ENCODE measurements at places on chromosomes 6 and 20.

GRCh38 chr6:43749461-43749860 is 20.6 kb upstream of the VEGFA start:
- no peak for DNase-seq

DNA sequence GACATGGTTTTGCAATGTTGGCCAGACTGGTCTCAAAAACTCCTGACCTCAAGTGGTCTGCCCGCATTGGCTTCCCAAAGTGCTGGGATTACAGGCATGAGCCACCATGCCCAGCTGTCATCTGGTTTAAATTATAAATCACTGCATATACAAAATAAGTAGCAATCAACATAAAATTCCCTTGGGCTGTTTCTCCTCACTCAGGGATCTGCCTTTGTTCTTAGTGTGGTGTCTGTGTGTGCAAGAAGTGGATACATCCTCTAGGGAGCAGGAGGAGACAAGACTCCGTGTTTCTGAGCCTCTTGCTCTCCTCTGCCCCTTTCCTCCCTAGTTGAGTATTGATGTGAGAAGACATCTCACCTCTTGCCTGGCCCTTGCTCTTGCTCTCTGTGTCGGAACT is 65.2 kb upstream of the ADGRF4 start:
- peak; percentile 48 for DNase-seq

DNA sequence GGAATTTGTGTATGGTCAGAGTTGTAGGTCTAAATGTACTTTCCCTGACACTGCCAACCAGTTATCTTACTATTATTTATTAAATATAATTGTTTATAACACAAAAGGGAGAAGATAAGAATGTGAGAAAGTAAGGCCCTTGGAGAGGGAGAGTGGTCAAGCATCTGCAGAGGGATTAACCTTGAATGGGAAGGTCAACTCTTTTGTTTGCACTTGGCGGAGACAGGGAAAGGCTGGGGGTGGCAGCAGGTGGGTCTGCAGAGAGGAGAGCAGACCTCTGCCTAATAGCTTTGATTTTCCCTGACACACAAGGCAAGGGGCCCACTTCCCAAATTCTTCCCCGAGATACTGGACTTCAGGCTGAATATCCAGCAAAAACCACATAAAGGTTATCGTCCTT is 4.2 kb downstream of the LRP11 start:
- DNase-seq = no peak

DNA sequence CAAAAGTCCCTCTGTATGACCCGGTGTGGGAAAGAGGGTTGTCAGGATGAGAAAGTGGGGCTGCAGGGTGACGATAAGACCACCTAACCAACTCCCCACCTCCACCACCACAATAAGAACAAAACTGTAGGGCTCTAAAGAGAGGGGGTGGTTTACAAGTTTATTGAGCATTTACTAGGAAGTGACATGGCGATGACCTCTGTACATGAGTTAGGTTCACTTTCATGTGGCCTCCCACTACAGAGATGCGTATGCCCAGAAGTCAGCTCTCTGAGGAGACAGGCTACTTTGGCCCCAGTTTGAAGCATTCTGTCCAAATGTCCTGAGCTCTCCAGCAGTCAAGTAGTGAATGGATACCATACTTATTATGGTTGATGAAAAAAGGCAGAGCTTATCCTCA is 28.7 kb upstream of the PI16 start:
- no peak for DNase-seq

- DNase-seq = peak; percentile 85
Observed at GRCh38 chr6:15447546-15448267, 201.8 kb downstream of the JARID2 start.

DNA sequence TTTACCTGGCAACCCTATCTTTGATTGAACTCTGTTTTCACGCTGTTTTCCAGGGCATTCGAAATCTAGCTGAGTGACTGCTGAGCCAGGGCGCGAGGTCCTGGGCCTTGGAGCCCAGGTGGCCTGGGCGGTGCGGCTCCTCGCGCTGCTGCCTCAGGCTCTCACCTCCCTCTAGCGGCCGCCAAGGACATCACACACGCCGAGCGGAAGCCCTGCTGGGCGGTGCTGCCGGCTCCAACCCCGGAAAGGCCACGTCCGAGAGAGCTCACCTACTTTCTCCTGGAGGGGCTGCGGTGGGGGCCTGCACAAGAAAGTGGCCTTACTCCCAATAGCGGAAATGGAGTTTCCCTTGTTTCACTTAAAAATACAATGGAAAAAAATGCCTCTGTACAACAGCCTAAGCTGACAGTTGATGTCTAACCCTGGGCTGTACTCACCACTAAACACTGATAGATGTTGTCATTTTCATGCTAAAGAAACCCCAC is 77.7 kb downstream of the ELOVL4 start:
- DNase-seq = peak; percentile 91

DNA sequence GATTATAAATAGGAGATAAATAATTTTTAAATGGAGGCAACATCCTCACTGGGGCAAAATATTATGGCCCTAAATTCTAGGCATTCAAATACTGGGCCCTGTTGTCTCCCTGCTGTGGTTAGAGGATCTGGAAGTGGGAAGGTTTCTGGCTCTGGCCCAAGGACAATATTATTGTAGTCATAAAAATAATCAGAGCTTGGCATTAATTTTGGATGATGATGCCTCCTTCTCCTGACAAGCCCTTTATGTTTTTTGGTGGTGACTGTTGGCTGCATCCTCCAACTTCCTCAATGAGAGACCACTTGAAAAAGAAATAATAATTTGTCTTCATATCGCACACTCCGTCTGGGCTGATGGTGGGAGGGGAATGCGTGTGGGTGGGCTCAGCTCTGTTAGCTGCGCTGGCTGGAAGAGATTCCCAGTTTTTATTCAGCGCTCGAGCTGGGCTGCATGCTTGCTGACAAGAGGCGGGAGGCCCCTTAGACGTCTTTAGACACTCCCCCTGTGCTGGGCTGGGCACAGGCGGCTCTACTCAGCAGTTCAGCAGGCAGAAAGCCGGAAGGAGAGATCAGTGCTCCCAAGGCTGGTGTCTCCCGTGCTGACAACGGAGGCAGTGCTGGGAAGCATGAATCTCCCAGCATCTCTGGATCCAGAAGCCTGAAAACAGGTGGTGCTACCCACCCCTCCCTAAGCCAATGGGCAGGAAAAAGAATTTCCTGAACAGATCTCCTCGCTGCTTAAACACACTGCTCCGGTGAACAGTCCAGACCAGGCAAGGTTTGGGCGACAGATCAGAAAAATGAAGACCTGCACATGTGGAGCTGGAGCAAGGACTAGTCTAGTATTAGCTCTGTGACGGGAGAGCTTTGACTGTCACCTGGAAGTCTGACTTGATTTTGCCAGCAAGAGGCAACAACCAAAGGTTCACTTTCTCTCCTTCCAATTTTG is 97.7 kb downstream of the SYCP2 start:
- peak; percentile 86 for DNase-seq

Measured in neural progenitor cell (in vitro differentiated cells).